ENCODE measurements at places on chromosomes 7 and 10.
A peak's percentile ranks its signal among the peaks of the same experiment; 100 is the strongest.

DNA sequence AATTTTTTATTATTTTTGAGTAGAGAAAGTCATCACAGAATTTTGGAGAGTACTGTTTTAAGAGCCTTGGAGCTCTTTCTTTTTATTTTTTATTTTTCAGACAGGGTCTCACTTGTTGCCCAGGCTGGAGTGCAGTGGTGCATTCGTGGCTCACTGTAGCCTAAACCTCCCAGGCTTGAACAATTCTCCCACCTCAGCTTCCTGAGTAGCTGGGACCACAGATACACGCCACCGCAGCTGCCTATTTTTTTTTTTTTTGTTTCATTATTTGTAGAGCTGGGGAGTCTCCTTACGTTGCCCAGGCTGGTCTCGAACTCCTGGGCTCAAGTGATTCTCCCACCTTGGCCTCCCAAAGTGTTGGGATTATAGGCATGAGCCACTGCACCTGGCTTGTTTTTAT, 10.6 kb downstream of the CPA4 start:
- DNase-seq, result no peak

GRCh38 chr7:115477193-115477651, 553.3 kb downstream of the TFEC start:
- peak; percentile 80 for DNase-seq

DNA sequence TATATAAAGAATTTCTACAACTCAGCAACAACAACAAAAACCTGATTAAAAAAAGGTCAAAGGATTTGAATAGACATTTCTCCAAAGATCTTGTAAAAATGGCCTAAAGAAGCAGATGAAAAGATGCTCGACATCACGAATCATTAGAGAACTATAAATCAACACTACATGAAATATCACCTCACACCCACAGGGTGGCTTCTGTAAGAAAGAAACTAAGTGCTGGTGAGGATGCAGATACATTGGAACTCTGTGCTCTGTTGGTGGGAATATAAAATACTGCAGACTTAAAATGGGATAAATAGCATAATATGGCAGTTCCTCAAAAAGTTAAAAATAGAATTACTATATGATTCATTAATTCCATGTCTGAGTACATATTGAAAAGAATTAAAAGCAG, 38.3 kb upstream of the CDCA7L start:
- DNase-seq, result no peak

DNA sequence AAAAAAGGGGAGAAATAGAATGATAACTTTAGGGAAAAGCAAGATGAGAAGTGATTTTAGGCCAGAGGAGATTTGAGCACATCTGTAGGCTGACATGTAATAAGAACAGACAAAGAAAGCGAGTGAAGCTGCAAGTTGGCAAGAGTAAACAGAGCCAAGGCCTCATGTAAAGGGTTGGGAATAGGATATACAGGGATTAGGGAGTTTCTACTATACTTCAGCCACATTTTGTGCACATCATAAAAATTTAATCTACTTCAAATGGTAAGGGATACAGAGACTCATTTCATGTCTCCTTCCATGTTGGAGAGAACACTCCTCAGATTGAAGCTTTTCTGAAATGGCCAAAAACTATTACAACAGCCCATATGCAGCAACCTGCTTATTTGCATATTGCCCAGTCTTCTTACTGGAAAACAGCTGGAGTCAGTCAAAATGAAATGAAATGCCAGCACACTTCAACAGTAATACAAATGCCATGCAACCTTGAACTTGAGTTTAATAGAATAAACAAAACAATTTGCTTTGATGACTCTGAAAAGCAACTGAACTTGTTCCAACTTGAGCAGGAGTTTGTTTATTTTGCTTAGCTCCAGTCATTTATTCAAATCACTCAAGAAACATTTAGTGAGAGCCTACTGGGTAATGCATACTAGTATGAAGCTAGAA, 49.9 kb downstream of the NRCAM start:
- DNase-seq, result no peak

- peak; percentile 89 for DNase-seq
Measured at GRCh38 chr7:74104702-74105101, 21.1 kb downstream of the LIMK1 start.

DNA sequence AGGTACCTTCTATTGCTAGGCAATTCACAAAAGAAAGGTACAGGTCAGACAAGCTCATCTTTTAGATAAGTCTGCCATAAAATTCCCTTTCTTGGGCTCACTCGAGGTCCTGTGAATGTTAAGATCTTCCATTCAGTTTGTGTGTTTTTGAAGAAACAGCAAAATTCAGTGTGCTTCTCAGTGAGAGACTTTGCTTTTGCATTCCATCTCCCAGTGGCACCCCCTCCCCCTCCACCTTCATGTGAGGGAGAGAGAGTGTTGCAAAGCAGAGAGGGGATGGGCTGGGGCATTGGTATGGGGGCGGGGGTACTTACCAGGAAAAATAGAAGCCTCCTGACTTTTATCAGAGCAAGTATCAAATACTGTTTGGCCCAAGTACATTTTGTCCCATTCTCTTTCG, 3.8 kb upstream of the TECTB start:
- no peak for DNase-seq

GRCh38 chr7:92615861-92616260, 25.7 kb upstream of the FAM133B start:
- DNase-seq, result no peak

DNA sequence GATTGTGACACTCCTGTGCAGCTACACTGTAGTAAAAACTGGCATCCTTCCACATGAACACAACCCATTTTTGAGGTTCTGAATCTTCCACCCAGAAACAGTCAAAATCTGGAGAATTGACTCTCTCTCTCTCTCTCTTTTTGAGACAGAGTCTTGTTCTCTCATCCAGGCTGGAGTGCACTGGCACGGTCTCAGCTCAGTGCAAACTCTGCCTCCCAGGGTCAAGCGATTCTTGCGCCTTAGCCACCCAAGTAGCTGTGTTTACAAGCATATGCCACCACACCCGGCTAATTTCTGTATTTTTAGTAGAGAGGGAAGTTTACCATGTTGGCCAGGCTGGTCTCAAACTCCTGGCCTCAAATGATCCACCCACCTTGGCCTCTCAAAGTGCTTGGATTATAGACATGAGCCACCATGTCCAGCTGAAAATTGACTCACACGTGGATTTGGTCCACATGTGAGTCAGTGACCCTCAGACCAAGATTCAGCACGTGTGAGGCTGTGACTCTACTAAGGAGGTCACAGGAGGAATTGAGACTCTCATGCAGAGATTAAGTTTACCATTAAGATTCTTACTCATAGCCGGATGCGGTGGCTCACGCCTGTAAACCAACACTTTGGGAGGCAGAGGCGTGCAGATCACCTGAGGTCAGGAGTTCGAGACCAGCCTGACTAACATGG, 12.1 kb upstream of the ZNF107 start:
- DNase-seq, result no peak

- no peak for DNase-seq
Measured at GRCh38 chr7:19290968-19291367, 145.7 kb upstream of the FERD3L start.

DNA sequence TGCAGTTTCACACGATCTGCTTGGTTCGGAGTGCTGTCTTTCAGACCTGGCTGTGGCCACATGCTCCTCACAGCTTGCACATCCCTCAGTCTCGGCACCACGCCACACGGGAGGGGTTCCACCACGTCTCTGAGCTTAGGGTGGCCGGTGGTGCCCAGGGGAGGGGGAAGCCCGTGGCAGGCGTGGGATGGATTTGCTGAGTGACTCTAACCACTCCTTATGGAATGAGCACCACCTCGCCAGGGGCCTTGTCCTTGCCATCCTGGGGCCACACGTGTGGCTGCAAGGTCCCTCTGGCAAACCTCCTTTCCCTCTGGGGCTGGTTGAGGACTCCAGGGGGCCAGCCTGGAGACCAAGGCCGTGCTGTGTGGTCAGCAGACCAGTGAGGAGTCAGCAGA, 29.1 kb upstream of the FAM20C start:
- no peak for DNase-seq

- no peak for DNase-seq
Measured at GRCh38 chr7:95758187-95758586, 14.2 kb upstream of the DYNC1I1 start.

DNA sequence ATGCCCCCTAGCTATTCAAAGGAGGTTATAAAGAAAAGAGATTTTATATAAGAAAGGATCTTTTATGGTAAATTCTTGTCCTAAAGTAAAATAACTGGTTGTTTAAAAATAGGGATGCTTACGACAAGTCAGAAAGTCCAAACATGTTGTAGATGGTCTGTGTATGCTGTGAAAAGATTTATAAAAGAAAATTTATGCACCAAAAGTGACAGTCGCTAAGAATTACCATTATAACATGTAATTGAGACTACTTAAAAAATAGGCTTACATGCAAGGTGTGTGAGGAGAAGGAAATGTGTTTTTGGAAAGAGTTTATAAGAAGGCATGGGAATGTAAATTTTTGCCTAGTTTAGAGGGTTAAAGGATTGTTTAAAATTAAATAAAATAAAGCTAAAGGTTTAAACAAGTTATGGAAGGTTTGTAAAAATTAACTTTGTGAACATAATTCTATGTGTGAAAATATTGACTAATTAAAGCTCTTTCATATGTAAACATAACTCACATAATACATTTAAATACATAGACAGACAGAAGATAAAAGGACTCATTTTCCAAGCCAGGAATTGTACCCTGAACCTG, 118.5 kb downstream of the LYZL1 start:
- DNase-seq, result no peak

GRCh38 chr7:158372400-158373342, 215.0 kb downstream of the PTPRN2 start:
- DNase-seq, result no peak

DNA sequence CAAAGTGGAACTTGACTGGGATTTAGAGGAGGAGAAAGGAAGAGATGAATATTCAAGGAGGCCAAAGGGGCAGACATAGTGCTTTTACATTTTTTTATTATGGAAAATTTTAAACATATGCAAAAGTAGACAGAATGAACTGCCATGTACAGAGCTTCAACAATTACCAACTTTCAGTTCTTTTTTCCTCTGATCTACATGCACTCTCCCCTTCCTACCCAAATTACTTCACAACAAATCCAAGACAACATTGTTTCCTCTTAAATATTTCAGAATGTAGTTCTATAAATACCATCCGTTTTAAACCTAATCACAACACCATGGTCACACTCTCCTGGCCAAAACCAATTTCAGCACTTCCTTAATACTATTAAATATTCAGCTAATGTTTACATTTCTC, 83.5 kb upstream of the FZD1 start:
- DNase-seq, result no peak

DNA sequence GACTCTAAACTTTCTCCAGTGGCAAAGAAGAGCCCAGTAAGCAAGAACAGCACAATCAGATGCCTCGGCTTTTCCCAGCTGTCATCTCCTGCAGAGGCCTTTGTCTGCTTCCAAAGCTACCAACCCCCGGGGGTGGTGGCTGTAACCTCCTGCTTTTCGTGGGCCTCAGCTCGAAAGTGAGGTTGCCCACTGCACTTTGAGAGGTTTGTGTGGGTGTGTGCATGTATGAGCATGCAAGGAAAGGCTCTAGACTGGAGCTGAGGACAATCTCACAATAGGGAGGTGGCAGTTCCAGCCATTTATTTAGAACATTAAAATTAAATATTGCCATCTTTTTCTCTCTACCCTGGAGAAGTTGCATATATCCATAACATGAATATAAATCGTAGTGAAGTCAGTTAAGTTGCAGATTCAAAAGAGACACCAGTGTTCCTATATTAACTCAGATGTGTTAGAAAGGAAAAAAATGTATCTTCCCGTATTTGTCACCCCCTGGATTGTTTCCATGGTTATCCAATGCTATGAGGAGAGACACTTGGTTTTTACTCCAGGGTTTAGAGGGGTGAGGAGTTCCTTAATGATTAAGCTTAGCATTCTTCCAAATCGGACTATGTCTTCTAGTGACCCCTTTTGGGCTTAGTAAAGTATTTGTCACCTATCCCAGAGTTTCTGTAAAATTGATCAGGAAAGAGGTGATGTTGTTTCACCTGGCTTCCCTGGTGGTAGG, 781.1 kb downstream of the INHBA start:
- DNase-seq, result peak; percentile 81

- DNase-seq, result no peak
Measured at GRCh38 chr10:103184615-103185014, 8.5 kb downstream of the NT5C2 start.

DNA sequence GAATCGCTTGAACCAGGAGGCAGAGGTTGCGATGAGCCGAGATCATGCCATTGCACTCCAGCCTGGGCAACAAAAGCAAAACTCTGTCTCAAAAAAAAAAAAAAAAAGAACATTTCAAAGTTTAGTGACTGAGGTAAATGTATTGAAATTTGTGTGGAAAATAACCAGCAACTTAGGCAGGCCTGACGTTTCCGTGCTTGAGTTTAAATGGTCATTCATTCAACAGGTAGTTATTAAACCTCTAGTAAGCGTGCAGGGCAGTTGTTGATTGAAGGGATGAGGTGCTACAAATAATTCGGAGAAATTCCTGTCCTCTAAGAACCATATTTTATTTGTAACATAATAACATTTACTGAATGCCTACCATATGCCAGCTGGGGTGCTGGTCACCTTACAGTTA, 135.3 kb downstream of the PRKAG2 start:
- DNase-seq, result no peak

DNA sequence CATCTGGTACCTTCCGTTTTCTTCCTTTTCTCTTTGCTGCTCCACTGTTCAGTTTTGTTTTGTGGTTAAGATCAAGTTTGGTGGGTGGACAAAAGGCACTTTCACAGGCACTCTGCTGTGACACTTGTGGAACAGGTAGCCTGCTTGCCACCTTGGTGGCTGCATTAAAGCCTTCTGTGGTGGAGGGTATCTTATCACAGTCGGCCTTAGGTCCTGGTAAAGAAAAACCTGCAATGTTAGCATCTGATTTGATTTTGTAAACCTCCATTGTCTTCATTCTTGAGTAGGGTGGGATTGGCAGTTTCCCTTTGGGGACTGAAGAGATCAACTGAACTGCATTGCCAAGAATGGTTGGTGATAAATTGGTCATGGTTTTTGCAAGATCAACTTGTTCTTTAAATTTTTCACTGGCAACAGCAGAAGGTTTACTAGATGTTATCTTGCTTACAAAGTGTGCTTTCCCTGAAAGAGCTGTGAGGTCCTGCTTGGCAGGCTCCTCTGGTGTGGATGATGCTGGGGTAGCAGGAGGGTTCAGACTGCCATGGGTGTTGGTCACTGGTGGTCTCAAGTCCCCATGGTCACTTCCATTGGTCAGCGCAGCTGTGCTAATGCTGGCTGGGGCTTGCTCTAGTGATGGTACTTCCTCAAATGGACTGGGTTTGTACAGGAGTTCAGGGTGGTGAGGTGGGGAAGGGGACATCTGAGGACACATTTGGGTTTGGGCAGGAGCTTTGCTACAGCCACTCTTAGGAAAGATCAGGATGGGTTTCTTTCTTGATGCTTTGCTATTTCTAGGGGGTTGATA, 182.2 kb downstream of the ZNF438 start:
- no peak for DNase-seq

All from ACHN (cell line).